Esophagus squamous epithelium (tissue), 5 donors: ENCODE measurements at places on chromosomes 6 and 20. TPM values are rescaled to one million over a fixed set of nuclear protein-coding genes. Genes with fewer than 3 reads are reported as not detected.

Gene MCHR2
- not detected for total RNA-seq

GRCh38 chr6:14443629-14444268, 326.2 kb downstream of the CD83 start:
- H3K4me1 ChIP-seq = peaks cover 20% of the 10 kb centered on the region
- DNase-seq = no peak
- H3K27ac ChIP-seq = no peak overlapping the region
- H3K36me3 ChIP-seq = no peaks in the 10 kb centered on the region
- H3K4me3 ChIP-seq = no peak overlapping the region
- H3K27me3 ChIP-seq = no peaks in the 10 kb centered on the region

- DNase-seq = no peak
- no peaks in the 10 kb centered on the region for H3K36me3 ChIP-seq
- no peak overlapping the region for H3K4me3 ChIP-seq
- no peak overlapping the region for H3K27ac ChIP-seq
- H3K4me1 ChIP-seq = peaks cover 15% of the 10 kb centered on the region
Measured at GRCh38 chr6:35514587-35514986, 1.9 kb upstream of the TULP1 start.

Gene DPPA5
- total RNA-seq = not detected

GRCh38 chr20:12956303-12956702, 52.5 kb upstream of the SPTLC3 start:
- no peaks in the 10 kb centered on the region for H3K4me1 ChIP-seq
- H3K27ac ChIP-seq = no peak overlapping the region
- no peaks in the 10 kb centered on the region for H3K27me3 ChIP-seq
- H3K36me3 ChIP-seq = no peaks in the 10 kb centered on the region

Gene FAM83C
- total RNA-seq = 38.5 TPM
